Activated CD4-positive, alpha-beta T cell treated with anti-CD3 and anti-CD28 coated beads, Interleukin-2, amount 50 U/mL, for 4 hours (primary cell): ENCODE measurements at places on chromosomes 4 and X.

- DNase-seq: no peak
Observed at GRCh38 chrX:15873566-15873965, 19.0 kb upstream of the AP1S2 start.

DNA sequence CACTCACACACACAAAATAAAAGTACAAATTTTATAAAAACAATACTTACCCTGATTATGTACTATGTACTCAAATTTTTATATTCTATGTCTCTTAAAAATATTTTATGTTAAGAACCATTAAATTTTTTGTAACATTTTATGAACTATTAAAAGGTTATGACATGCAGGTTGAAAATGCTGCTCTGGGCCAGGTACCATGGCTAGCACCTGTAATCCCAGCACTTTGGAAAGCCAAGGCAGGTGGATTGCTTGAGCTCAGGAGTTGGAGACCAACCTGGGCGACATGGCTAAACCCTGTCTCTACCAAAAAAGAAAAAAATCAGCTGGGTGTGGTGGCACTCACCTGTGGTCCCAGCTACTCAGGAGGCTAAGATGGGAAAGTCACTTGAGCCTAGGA is 29.4 kb upstream of the SPINK2 start:
- no peak for DNase-seq

GRCh38 chr4:17468619-17469221 is 43.2 kb downstream of the QDPR start:
- no peak for DNase-seq

- no peak for DNase-seq
Observed at GRCh38 chr4:13678186-13678924, 50.8 kb upstream of the BOD1L1 start.

DNA sequence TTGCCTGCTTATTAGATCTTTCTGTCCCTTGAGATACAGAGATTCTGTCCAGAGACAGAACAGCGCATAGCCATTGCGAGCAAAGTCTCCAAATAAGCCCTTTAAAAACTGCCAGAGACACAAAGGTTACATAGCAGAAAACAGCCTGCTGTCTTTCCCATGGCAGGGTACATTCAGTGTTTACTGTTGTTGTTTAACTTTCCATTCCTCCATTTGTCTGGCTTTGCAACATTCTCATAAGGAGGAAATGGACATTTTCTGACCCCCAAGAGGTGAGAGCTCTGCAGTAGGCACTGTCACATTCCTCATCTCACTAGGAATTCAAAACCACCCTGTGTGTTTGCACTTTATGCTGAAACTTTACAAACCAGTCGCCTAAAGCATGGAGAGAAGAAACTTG is 48.3 kb downstream of the PDE5A start:
- no peak for DNase-seq

GRCh38 chrX:153380691-153381090 is 20.5 kb downstream of the PNMA6E start:
- DNase-seq: no peak

DNA sequence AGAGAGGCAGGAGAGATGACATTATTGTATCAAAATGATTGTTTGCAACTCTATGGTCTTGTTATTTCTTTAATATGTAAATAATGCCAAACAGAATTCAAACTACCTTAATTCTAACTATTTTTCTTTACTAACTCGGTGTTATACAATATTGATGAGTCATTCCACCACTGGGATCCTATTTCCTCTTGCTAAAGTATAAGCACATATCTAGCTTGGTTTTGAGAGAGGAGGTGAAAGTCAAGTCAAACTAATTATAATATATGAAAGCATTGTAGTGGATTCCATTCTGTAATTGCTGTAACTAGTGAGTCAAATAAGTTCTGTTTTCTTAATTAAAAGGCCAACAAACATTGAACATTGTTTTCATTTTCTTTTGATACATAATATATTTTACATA is 837.6 kb downstream of the PDHA2 start:
- DNase-seq: no peak

DNA sequence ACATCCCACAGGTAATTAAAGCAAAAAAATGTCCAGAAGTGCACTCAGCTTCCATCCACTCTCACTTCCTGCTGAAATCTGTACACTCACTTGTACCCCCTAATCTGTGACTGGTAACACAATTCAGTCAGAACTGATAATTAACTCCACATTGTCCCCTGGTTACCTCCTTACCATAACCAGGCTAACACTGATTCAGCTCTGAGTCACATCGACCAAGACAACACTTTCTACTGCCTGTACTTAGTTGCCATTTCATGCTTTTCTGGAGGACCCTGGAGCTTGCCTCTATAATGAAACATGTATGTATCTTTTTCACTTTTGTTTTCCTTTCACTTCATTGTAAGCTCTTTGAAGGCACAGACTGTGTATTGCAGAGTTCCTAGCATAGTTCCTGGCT is 130.9 kb upstream of the GABRG1 start:
- DNase-seq: no peak

DNA sequence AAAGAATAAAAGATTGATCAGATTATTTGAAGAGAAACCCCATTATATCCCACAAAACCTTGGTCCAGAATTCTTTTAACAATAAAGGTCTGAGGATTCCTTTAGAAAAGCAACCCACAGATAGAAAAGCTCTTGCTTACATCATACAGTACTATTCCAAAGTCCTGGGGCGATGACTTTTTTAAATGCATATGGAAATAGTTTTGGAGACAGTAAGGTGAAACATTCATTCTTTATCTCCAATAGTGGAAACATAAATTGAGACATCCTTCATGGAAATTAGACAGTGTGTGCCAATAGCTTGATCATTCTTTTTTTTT is 85.7 kb upstream of the UCP1 start:
- DNase-seq: no peak

GRCh38 chr4:66328803-66329574 is 658.7 kb upstream of the EPHA5 start:
- DNase-seq: no peak

- DNase-seq: no peak
Observed at GRCh38 chrX:132270699-132271098, 51.5 kb upstream of the RAP2C start.

GRCh38 chr4:153940916-153941315 is 152.0 kb upstream of the SFRP2 start:
- no peak for DNase-seq

GRCh38 chrX:29545878-29546277 is 669.5 kb upstream of the MAGEB2 start:
- DNase-seq: no peak

DNA sequence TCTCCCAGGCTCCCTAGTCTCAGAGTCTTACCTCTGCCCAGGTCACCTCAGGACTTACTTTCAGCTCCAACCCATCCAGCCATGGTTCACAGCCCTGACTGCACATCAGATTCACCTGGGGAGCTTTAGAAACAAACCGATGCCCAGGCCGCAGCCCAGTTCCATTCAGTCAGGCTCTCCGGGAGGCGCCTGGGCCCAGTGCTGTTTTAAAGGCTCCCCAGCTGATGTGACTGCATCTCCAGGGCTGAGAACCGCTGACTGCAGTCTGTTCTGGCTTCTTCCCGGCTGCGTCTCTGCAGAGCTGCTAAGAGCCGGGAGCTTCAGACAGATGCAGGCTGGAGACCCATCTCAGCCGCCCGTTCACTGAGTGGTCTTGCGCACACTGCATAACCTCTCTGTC is 44.4 kb upstream of the LGI2 start:
- no peak for DNase-seq

GRCh38 chr4:140372751-140373327 is 607 bp upstream of the SCOC start:
- DNase-seq: peak; percentile 22

GRCh38 chr4:142331132-142331531 is 515.0 kb downstream of the INPP4B start:
- no peak for DNase-seq

DNA sequence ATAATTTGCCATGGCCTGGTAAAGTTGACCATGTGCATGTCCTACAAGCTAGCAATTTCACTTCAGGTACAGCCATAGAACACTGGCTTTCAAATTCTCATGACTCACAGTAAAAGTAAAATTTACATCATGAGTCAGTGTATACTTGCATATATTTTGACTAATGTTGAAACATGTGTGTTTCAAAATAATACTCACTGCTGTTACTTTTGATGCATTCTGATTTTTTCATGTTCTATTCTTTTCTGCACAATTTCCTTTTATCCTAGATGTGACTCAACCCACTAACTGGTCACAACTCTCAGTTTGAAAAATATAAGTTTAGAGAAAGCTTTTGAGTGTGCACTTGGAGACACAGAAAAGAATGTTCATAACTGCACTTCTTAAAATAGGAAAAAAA is 365.7 kb downstream of the FGF13 start:
- no peak for DNase-seq

DNA sequence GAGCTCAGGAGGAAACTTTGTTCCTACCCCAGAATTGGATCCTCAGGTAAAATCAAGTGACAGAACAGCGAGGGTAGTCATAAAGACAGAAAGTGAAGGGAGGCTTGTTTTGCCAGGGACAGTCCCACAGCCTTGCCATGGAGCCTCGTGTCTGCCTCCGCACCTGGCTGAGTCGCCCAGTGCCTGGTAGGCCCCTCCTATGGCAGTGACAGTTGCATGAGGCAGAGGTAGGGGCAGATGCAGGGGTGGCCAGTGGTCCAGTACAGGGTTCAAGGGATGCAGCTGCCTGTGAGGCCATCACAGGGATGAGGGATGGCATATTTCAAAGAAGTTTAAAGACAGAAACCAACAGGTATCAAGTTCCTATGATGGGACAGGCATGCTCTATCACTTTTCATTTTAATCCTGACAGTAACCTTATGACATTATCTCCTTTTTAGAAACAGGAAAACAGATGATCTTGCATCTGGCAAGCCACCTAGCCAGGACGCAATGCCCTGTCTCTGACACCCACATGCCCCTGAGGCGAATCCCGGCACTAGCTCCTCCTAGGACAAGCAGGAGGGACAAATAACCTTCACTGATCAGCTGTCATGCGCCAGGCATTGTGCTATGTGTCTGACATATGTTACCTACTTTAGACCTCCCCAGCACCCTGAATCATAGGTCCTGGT is 127.4 kb upstream of the ENPP6 start:
- DNase-seq: no peak

GRCh38 chr4:66045913-66046312 is 375.6 kb upstream of the EPHA5 start:
- DNase-seq: no peak

GRCh38 chr4:36209941-36210649 is 34.2 kb downstream of the ARAP2 start:
- no peak for DNase-seq

- no peak for DNase-seq
Observed at GRCh38 chrX:53900623-53901022, 143.7 kb downstream of the PHF8 start.

DNA sequence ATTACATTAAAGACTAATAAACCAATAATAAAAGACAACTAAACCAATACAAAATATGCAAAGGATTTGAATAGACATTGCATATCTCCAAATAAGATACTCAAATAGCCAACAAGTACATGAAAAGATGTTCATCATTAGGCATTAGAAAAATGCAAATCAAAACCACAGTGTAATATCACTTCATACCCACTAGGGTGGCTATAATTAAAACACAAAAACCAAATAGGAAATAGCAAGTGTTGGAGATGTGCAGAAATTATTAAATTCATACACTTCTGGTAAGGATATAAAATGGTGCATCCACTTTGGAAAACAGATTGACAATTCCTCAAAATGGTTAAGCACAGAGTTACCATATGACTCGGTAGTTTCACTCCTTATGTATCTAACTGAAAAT is 860.8 kb upstream of the DIAPH2 start:
- DNase-seq: no peak

DNA sequence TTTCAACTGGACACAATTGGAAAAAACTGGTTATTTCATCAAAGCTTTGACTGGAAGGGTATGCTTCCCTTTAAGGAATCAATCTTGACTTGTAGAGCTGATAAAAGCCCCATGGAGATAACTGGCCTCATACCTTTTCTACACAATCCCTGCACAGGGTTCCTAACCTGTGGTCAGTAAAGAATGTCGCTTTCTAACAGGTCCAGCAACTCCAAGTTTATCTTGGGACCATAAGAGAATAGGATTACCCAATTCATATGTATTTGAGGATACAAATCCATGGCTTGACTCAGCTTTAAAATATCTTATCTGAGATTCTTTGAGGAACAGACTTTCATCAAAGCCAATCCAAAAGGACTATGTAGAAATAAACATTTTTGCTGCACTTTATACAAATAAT is 1399.8 kb upstream of the PABPC4L start:
- no peak for DNase-seq

GRCh38 chrX:30259927-30260326 is 13.0 kb downstream of the MAGEB1 start:
- no peak for DNase-seq

GRCh38 chr4:58739275-58739674 is 1629.1 kb upstream of the IGFBP7 start:
- DNase-seq: no peak

DNA sequence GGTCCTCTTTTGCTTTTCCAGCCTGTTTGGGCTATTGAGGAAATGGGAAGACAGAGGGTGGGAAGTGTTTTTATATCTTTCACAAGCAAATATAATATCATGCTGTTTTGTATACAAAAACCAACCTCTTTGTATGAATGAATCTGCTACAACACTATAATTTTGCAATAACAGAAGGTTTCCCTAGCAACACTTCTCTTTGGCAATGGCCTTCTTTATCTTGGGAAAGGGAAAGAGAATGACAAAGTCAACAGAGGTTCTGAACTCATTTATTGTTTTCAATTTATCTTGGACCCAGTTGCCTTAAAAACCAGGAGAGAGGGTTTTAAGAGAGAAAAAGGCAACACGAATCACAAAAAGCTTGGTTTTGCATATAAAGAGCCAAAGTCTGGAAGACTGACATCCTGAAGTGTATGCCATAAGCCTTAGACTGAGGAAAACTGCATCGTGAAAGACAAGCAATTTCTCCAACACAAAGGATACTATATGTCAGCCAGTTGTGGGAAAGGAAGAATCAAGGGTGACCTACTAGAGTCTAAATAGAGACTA is 121.8 kb upstream of the FAM241A start:
- no peak for DNase-seq

- no peak for DNase-seq
Observed at GRCh38 chrX:29841750-29842149, 373.6 kb upstream of the MAGEB2 start.

DNA sequence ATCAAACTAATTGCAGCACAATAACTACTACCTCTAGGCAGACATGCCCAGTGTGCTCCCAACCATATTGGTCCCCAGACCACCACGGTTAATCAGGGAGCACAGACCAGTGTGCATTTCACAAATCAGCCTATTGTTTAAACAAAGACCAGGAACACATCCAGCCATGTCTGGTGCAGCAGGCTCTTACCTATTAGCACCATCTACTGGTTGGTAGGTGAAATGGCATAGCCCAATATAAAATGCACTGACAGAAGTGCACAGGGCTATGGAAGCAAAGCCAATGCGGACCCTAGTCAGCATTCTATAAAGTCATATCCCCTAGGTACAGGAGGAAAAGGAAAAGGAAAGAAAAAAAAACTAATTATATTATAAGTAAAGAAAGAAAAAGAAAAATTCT is 15.5 kb upstream of the CYLC1 start:
- DNase-seq: no peak
